Stimulated activated CD8-positive, alpha-beta memory T cell treated with anti-CD3 and anti-CD28 coated beads, Interleukin-4, amount 100 ng/mL, for 4 hours (primary cell): ENCODE measurements at places on chromosomes 11 and 22.

DNA sequence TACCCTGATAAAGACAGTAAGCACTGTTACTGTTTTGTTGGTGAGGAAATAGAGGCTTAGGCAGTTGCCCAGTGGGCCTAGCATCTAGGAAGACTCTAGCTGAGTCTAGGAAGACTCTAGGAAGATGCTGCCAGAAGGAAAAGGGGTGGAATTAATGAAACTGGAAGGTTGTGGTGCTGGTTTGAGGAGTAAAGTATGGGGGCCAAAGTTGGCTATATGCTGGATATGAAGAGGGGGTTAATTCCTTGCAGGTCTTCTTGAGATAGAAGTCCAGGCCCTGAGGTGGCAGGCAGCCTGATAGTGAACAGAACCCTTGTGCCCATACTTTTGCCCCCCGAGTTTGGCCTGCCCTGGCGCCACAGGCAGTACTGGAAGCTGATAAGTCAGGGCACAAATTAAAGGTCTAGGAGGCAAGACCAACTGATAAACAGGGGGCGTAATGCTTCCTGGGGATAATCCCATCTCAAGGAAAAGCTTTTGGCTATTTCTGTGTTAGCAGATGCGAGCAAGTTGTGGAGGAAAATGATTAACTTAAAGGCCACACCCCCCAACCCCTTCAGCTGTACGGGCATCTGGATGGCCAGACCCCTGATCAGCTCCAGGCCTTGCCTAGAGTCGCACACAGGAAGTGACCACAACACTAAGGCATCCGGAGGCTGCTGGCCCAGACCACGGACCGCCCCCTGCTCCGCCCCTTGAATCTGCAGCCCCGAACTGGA lies 3.1 kb downstream of the ILK start:
- peak; percentile 39 for DNase-seq

DNA sequence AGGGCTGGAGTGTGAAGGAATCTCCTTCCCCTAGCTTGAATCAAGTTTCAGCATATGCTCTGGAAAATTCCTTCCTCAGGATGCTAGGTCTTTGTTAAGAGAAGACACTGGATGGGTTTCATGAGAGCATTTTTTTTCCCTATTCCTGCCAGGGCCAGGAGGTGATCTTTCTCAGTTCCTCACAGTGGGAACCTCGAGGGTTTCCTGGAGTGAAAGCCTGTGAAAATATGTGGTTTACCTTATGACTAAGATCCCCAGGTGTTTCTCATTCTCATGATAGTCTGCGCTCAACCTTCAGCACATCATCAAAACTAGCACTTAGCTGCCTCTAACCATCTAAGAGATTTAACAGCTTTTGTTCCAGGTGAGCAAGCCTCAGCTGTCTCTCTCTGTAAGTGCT lies 985.3 kb upstream of the FAT3 start:
- no peak for DNase-seq

DNA sequence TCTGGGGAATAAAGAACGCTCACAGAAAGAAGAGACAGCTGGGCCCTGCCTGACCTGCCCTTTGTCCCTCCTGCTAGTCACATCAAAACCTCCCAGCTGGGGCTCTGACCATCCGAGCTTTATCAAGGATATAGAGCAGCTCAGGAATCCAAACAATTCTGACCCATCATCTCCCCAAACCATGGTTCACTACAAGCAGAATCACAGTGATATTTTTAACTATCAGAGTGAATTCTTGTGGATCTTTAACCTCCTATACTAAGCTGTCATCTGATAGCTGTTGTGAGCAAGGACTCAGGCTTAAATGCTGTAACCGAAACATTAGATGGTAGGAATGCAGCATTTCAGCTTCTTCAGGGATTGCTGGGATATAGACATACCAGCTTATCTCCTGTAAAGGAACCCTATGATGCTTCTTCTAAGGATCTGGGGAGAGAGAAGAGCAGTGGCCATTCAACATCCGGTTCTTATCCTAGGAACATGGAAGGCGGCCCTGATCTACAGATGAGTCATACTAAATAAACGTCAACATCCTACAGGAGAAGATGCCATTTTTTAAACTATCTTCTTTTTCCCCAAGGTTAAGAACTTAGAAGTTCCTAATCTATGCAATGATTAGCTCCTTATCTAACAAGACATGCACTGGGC lies 84.7 kb upstream of the AKIP1 start:
- no peak for DNase-seq

GRCh38 chr11:99135508-99135907 lies 114.8 kb downstream of the CNTN5 start:
- DNase-seq: no peak

- no peak for DNase-seq
These were observed 70.0 kb downstream of the SGSM1 start for GRCh38 chr22:24875862-24876506.

GRCh38 chr11:95152876-95153856 lies 63.5 kb downstream of the ENDOD1 start:
- DNase-seq: no peak
